ENCODE measurements at places on chromosomes 13 and 19.

GRCh38 chr19:40006273-40006691, 9.4 kb downstream of the ZNF546 start:
- no peak for DNase-seq

- no peak for DNase-seq
Measured at GRCh38 chr19:35249848-35250711, 1.3 kb downstream of the LSR start.

DNA sequence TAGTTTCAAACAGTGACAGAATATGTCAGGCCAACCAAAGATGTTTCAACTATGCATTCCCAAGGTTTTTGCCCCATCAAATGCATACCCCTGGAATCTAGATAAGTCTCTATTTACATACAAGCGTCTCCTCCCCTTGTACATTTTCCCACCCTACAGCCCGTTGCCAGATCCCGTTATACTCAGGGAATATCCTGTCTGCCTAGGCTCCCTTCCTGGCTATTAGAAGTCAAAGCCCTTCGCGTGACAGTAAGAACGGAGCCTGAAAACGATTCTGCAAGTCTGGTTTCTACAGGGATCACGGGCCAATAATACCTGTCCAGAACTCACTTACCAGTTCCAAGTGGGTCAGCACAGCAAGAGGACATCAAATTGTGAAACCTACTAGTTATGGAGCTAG, 134.8 kb downstream of the LACC1 start:
- no peak for DNase-seq

DNA sequence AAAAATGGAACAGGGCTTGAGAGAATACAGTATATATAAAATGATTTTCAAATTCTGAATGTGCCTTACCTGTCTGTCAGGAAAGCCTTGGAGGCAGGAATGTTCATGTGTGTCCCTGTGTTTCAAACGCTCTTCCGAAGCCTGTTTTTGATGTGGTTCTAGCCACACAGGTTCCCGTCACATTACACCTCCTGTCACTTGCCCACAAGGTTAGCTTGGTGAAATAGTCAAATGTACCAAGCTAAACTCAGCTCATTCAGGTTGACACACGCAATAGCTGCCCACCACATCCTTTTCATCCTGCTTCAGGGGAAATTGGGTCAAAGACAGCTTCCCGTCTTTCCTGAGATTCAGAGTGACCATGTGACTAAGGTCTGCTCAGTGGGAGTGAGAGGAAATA, 574.0 kb downstream of the EFNB2 start:
- DNase-seq = no peak

- no peak for DNase-seq
Measured at GRCh38 chr13:105452895-105453294, 1082.6 kb downstream of the EFNB2 start.

GRCh38 chr19:56272161-56272798, at the start of gene EDDM13:
Gene EDDM13, plus strand, starts transcription at chr19:56272748. Its CDS starts 87 bp downstream, at chr19:56272835.
- DNase-seq = no peak

DNA sequence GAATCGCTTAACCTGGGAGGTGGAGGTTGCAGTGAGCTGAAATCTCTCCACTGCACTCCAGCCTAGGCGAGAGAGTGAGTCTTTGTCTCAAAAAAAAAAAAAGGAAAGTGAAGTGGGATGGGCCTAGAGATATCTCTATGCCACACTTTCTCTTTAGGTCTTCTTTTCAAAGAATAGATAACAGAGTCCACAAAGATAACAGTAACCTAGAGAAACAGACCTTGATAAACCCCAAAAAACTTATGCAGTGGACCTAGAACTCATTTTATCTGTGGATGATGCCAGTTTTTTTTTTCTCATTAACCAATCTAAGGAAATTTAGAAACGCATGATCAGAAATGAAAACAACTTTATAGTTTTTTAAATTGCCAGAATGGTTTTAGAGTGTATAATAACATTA, 227.4 kb downstream of the LHFPL6 start:
- no peak for DNase-seq

- no peak for DNase-seq
Measured at GRCh38 chr19:7063764-7064418, 5.4 kb upstream of the MBD3L3 start.

GRCh38 chr13:66365101-66365500, 865.0 kb downstream of the PCDH9 start:
- DNase-seq = no peak

GRCh38 chr13:30276178-30276577, 31.2 kb downstream of the KATNAL1 start:
- DNase-seq = peak; percentile 45

DNA sequence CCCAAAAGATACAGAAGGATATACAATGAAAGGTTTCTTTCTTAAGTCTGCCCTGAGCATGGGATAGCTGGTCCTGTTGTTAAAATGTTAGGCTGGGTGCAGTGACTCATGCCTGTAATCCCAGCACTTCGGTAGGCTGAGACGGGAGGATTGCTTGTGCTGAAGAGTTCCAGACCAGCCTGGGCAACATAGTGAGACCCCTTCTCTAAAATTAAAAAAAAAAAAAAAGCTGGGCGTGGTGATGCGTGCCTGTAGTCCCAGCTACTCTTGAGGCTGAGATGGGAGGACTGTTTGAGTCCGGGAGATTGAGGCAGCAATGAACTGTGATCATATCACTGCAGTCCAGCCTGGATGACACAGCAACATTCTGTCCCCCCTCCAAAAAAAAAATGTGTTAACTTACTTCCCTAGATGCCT, 52.5 kb upstream of the SHKBP1 start:
- DNase-seq = no peak

- no peak for DNase-seq
Measured at GRCh38 chr19:12481781-12482508, 2.7 kb downstream of the ZNF709 start.

DNA sequence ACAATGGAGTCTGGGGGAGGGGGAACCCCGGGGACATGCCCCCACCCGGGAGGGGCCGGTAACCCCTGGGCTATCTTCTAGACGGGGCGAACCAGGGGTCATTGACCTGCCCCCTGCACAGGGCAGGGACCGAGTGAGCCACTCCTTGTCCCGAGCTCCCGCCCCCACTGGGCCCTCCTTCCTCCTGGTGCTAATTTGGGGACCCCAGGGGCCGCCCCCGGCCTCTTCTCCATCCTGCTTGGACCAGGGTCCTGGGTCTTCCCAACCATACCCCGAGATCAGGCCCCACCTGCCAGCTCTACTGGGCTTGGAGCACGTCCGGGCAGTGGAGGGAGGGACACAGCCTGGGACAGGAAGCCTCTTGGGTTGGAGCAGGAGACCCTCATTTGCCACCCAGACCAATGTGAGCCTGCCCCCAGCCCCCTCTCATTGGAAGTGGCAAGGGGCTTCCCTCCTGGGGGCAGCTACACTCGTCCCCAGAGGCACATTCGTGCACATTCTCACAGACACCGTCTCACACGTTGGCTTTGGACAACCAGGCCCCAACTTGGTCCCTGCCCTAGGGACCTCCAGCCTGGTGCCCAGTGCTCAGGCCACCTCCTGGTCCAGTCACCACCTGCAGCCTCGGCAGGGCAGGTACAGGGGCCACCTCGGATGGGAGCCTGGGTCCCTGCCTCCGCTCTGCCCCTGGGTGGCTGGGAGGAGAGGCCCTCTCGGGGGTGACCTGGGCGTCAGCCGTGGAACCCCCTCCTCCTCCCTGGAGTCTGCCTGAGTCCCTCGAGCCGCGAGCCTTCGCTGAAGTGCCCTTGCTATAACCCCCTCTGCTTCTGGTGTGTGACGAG, 3.3 kb upstream of the MISP start:
- no peak for DNase-seq

DNA sequence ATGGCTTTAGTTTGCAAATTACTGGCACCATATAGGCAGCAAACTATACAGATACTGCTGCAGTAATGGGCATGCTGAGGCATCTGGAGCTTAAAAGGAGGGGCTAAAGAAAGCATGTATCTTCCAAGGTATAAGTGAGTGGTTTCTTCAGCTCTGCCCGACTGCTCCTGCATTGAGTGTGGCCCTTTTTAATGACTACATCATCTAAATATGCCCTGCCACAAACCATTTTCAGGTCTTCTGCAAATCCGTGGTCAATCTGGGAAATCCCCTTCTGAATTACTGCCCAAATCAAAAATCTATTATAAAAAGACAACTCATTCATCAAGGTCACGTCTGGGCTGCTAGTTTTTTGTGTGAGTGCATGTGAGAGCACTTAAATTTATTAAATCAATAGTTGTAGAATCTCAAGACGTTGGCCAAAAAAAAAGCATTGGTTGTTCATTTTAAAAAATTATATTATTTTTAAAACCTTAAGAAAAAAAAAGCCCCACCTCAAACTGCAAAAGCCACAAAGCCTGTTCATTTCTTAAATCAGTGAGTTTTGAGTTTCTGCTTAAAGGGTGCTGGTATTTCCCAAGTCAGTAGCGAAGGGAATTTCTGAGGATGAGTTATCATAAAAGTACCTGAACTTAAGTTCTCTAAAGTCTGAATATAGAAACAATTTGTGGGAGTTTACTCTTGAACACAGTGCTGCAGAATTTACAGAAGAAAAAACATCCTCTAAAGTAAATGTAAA, 16.3 kb downstream of the LCP1 start:
- peak; percentile 67 for DNase-seq

GRCh38 chr13:34037636-34038540, 219.9 kb downstream of the RFC3 start:
- DNase-seq = no peak

DNA sequence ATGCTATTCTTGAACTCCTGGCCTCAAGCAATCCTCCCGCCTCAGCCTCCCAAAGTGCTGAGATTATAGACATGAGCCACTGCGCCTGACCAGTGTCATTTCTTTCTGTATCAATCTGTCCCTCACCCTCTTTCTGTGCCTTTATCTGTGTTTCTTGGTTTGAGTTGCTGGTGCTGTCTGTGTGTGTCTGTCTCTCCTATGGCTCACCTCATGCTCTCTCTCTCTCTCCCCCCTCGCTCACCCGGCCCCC, 9.9 kb downstream of the IRF2BP1 start:
- peak; percentile 80 for DNase-seq
